ENCODE measurements at places on chromosomes 1 and 21.
A peak's percentile ranks its signal among the peaks of the same experiment; 100 is the strongest.

- DNase-seq = no peak
Measured at GRCh38 chr21:14985306-14985705, 79.5 kb downstream of the NRIP1 start.

DNA sequence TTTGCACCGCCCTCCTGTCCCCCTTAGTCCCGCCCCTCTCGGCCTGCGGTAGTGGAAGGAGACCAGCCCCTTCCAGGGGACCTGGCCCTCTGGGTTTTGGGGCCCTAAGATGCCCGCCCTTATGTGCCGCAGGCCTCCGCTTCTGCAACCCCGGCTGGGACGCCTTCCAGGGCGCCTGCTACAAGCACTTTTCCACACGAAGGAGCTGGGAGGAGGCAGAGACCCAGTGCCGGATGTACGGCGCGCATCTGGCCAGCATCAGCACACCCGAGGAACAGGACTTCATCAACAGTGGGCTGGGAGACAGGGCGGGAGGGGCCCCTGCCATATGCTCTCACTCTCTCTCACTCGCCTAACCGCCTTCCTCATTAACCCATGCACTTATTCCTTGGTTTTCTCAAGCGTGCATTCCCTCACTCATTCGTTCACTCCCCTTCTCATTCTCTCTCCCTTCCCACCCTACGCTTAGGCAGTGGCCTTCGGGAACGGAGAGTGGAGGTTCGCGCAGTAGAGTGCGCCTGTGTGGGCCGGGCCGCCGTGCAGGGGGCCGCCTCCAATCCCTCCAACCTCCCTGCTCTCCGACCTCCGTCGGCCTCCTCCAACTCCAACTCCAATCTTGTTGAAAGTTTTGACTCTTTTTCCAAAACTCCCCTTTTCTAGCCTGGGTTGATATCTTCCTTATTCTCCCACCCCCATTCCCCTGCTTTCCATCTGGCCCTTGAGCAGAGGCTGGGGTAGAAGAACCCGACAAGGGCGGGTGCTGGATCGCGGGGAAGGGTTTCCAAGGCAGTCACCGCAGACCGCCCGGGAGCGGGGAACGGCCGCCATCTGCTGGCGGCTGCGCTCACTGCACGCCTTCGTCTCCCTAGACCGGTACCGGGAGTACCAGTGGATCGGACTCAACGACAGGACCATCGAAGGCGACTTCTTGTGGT, 15.2 kb downstream of the BCAN start:
- DNase-seq = no peak

DNA sequence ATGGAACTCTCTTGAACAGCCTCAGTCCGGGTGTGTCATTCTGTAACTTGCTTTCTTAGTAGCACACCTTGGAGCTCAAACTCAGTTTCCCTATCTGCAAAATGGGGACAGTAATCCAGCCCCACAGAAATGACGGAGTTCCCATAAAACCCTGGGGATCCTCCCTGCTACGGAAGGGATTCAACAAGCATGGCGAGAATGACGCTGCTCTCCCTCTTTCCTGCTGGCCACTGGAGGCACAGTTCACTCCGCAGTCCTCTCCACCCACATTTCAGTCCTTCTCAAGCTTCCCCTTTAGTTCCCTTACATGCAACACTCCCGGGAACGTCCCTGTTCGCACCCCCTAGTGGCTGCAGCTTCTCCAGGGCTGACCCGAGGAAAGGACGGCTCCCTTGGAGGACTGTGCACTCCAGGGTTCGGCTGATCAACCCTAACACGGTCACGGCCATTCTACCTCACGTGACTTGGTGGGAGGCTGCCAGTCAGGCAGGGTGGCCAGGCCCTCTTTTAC, 20.6 kb downstream of the RUNX3 start:
- DNase-seq = no peak

GRCh38 chr1:230690101-230690500, 23.8 kb downstream of the AGT start:
- no peak for DNase-seq

DNA sequence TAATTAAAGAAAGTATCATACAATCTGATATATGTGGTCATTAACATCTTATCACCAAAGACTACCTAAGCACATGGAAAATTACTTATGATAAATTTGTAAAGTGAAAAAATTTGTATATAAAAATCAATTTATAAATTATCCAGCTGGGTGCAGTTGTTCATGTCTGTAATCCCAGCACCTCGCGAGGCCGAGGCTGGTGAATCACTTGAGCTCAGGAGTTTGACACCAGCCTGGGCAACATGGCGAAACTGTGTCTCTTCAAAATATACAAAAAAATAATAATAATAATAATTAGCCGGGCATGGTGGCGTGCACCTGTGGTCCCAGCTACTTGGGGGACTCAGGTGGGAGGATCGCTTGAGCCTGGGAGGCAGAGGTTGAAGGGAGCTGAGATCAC, 82.8 kb upstream of the SYT6 start:
- no peak for DNase-seq

GRCh38 chr1:150235294-150235851, 539 bp downstream of the ANP32E start:
- DNase-seq = no peak

DNA sequence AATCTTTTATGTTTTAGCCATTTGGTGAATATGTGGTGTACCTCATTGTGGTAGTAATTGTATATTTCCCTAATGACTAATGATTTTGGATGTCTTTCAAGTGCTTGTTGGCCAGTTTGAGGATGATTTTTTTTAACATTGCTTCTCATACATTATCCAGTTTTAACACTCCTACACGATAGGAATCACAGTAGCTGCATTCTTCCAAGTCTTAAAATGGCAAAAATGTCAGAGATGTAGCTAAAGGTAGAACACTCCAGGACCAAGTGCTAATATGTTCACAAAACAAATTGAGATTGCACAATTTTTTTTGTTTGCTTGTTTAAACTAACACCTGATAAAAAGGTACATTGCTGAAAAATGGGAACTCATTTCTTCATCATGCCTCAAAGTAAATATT, 11.7 kb downstream of the USP25 start:
- DNase-seq = no peak

DNA sequence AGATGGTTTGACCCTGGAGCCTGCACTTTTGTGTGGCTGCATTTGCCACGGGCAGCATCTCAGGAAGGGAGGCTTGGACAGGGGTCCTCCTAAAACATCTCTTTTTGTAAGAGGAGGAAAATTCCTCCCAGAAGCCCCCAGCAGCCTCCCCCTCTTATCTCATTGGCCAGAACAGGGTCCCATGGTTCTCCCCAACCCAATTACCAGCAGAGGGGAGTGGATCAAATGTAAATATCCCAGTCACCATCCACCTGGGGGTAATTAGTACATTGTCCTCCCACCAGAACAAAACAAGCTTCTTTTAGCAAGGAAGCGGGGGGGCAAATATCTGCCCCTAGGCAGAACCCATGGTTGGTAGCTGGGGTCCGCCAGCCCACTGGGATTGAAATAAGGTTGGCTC, 44.7 kb upstream of the TENT5B start:
- DNase-seq = no peak

GRCh38 chr1:14098294-14098913, 398.4 kb downstream of the PRDM2 start:
- DNase-seq = no peak

GRCh38 chr1:90716243-90716551, 905 bp downstream of the BARHL2 start:
- DNase-seq = no peak

GRCh38 chr1:110593902-110594301, 12.3 kb downstream of the KCNA2 start:
- no peak for DNase-seq

- no peak for DNase-seq
Measured at GRCh38 chr1:6724517-6725141, 23.0 kb upstream of the DNAJC11 start.

DNA sequence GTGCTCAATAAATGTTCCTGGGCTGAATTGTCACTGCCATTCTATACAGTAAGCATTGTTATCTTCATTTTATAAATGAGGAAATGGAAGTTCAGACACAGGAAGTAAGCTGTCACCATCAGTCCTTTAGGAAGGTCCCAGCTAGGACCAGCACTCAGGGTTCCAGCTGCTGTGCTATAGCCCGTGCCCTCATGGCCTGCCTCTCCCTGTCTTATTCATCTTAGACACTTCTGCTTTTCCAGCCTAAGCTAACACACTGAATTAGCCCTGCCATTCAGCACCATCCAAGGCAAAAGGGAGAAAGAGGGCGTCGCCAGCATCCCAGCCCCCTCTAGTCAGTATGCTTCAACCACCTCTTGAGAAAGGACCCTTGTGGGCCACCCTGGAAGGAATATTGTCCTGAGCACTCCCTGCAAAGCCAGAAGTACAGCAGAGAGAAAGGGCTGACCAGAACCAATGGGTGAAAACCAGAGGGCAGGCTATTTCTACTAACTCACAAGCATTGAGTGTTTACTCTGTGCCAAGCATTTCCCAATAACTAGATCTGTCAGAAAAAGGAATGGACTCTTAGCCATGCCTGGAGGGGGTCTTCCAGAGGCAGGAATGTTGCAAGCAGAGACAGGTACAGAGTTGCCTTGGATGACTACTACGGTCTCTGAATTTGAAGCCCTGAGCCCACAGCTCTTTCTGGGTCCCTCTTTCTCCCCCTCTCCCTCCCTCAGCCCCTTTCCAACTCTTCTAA, 77.9 kb upstream of the NFIA start:
- DNase-seq = no peak

GRCh38 chr1:109257682-109258421, 8.5 kb downstream of the CELSR2 start:
- DNase-seq = no peak

DNA sequence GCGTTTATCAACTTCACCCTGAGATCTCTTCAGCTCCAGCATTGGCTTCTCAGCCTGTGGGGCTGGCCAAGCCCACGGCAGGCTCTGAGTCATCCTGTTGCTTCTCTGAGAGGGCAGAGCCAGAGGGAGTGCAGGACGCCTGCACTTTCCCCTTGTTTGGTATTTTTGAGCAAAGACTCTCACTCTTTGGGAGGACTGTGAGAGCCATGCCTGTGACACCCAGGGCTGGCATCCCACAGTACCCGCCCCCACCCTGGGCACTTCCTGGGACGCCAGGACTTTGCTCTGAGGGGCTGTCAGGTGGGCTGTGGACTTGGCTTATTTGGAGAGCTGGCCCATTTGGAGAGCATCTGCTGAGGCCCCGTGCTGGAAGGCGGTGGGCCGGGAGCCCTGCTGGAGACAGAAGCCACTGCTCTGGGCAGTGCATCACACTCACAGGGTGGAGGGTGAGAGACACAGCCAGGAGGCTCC, 37.4 kb downstream of the VANGL1 start:
- peak; percentile 20 for DNase-seq

DNA sequence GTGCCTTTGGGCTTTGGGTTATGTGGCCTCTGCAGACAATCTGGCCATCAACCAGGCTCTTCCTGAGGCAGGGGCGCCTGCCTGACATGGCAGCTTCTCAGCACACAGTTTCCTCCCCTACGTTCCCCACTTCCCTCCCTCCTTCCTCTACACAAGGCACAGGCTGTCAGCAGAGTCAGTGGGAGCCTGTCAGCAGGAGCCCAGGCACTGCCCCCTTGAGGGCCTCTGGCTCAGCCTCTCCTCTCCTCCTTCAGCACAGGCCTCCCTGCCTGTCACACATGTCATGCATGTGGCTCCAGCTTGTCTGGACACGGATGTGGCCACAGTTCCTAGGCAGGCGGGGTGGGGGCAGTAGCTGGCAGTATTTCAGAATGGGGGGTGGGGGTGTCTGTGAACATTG, 52.2 kb upstream of the ARTN start:
- no peak for DNase-seq

DNA sequence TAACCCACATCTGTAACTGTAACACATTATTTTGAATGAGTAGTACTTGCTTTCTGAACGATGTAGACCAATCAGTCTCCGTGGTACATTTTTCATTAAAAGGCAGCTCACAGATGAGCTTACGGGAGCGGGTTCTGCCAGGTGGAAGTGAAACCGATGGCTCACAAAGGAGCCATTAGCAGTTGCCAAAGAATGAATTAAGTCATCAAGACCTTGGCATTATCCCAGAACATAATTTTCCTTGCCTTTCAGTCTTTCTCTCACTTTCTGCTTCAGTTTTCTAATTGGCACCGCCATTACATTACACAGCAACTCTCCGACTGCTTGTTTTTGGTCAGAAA, 33.5 kb upstream of the UTS2 start:
- no peak for DNase-seq

DNA sequence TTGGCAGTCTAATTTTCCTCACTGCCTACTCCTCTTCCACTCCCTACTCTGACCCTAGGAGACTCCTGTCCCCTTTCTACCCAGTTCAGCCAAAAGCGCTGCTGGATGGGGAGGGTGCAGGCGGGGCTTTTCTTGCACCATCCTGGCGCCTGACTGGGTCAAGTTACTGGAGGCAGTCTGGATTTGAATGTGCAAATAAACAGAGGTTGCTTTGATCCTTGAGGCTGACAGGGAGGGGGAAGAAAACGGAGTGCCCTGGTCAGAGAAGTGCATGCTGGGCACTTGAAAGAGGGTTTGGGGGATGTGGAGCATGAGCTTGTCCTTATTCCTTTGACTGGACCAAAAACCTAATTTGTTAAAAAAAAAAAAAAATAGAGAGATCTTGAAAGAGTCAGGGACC, 76.8 kb upstream of the SOX13 start:
- DNase-seq = no peak

- no peak for DNase-seq
Measured at GRCh38 chr21:38095220-38095619, 161.6 kb upstream of the KCNJ15 start.

DNA sequence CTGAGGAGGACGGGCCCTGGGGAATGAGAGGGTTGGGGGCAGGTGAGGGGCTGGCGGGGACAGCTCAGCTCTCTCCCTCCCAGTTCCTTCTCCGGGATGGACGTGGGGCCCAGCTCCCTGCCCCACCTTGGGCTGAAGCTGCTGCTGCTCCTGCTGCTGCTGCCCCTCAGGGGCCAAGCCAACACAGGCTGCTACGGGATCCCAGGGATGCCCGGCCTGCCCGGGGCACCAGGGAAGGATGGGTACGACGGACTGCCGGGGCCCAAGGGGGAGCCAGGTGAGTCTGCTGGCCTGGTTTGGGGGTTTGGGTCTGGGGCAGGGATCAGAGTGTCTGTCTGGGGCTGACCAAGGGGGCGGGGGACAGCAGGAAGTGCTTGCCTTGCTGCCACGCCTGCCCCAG, 495 bp downstream of the C1QC start:
- no peak for DNase-seq

GRCh38 chr21:28455253-28455600, 537.5 kb downstream of the LTN1 start:
- DNase-seq = no peak

DNA sequence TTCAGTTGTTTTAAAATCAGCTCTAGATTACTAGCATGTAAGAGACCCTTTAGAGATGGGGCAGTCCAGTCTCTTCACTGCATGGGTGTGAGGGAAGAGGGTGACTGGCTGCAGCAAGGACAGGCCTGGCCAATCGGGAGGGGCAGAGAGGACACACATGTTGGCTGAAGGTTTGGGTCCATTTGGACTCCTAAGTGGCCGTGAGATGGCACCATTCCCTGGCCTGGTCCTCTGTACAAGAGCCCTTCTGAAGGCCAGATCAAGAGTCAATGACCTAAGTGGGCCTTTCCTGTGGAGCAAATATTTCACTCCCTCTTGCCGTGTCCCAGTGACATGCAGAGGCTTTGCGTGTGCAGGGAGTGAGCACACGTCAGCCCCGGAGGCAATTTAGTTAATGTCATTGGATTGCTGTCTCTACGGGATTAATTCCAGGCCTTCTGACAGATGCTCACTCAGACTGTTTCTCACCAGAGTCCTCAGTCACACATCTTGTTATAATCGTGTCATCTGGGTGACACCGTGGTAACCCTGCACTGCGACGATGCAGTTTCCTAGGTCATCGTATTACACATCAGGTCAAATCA, 613.0 kb downstream of the NPHP4 start:
- no peak for DNase-seq

- DNase-seq = no peak
Measured at GRCh38 chr1:238767321-238767720, 619.0 kb upstream of the CHRM3 start.

Measured in AG09319 (cell line).